ENCODE measurements at places on chromosomes 3 and 15.

GRCh38 chr3:105786241-105786640 is 82.6 kb downstream of the CBLB start:
- DNase-seq: no peak

- DNase-seq: no peak
Observed at GRCh38 chr15:45048794-45049631, 26.0 kb downstream of the SORD start.

DNA sequence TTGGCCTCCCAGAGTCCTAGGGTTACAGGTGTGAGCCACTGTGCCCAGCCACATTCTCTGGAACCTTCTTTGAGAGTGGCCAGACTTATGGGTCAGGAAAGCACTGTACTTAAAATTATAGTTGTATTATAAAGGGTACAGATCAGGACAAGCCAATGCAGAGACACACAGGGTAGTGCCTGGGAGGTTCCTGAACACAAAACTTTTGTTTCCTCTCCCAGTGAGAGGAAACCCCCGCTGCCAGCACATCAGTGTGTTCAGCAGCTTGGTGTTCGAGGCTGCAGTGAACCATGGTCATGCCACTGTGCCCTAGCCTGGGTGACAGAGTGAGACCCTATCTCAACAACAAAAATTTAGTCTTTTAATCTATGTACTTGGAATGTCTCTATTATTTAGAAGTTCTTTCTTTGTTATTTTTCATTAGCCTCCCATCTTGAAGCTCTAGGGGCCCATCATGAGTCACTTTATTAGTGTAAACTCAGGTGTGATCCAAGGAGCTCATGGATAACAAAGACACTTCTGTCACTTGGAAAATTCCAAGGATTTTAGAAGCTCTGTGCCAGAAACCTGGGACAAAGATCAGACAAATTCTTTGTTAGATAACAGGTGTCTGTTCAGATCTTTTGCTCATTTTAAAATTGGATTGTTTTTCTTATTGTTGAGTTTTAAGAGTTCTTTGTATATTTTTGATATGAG is 7.8 kb downstream of the BLOC1S6 start:
- no peak for DNase-seq

GRCh38 chr15:69474291-69474690 is 21.7 kb downstream of the RPLP1 start:
- DNase-seq: peak; percentile 68

GRCh38 chr3:51953445-51953844 is 1.7 kb upstream of the GPR62 start:
- no peak for DNase-seq
